Esophagus (tissue), 2 donors: ENCODE measurements at places on chromosomes 5 and 9. TPM values are rescaled to one million over a fixed set of nuclear protein-coding genes. Genes with fewer than 3 reads are reported as not detected.

C6 gene
- polyA plus RNA-seq, result 0.12 TPM

FGFR4 gene
- polyA plus RNA-seq, result 1.3 TPM

IDNK gene
- 8.1 TPM for polyA plus RNA-seq

BARHL1 gene
- polyA plus RNA-seq, result not detected

PTGES gene
- 16.3 TPM for polyA plus RNA-seq

PTGDS gene
- 42.3 TPM for polyA plus RNA-seq

SLC46A2 gene
- polyA plus RNA-seq, result 1.6 TPM

NIPBL gene
- 16.1 TPM for polyA plus RNA-seq

SREK1 gene
- polyA plus RNA-seq, result 17.6 TPM

KCNV2 gene
- polyA plus RNA-seq, result not detected

PCDHB12 gene
- polyA plus RNA-seq, result 0.15 TPM

GPR151 gene
- not detected for polyA plus RNA-seq

PPP2CA gene
- polyA plus RNA-seq, result 102 TPM

CNTLN gene
- 1.0 TPM for polyA plus RNA-seq

IGFBPL1 gene
- not detected for polyA plus RNA-seq

TMC1 gene
- polyA plus RNA-seq, result 6.1 TPM

CLTA gene
- polyA plus RNA-seq, result 93.2 TPM
